Left kidney (tissue), 8 donors: ENCODE measurements at places on chromosomes 3 and 15. TPM values are rescaled to one million over a fixed set of nuclear protein-coding genes. Genes with fewer than 3 reads are reported as not detected.

DNA sequence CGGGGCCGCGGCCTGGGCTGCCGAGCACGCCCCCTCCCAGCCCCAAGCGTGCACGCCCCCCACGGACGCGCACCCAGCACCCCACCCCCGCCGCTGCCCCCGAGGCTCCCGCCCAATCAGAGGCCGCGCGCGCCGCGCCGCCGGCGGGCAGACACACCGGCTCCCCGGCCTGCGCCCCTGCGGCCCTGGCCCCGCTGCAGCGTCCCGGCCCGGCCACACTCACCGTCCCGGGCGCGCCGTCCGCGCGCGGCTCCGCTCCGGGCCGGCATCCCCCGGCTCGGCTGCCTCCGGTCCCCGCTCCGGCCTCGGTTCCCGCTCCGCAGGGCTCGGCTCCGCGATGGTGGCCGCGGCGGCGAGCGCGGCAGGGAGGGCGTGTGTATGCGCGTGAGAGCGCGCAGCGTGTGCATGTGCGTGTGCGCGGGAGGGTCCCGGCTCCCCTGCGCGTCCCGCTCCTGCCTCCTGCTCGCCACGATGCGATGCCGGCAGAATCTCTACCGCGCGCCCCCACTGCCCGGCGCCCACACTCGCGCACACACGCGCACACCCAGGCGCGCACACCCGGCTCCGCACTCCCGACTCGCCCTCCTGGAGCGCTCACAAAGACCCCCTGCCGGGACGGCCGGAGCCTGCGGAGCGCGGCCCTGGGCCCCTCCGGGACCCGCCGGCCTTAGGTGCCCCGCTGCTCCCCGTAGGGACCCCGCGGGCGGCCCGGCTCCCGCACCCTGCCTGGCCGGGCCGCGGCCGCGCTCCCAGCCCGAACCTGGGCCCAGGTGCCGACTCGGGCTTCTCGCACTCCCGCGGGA lies 186.5 kb upstream of the LINGO1 start:
- DNase-seq = no peak

DNA sequence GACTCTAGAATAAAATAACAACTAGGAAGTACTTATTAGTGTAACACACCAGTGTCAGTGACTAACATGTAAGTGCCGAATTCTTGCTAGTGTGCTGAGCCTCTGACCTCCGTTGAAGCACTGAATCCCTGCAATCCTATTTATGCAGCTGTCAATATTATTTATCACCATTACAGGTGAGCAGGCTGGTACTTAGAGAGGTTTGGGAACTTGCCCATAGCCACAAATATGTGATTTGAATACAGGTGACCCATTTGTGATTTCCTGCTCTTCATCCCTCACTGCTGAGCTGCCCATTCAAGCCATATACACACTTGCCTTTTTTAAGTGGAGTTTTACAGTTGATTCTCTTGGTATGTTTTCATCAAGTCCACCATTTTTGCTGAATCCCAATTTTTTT lies 12.2 kb downstream of the EIF4E3 start:
- DNase-seq = no peak

DNA sequence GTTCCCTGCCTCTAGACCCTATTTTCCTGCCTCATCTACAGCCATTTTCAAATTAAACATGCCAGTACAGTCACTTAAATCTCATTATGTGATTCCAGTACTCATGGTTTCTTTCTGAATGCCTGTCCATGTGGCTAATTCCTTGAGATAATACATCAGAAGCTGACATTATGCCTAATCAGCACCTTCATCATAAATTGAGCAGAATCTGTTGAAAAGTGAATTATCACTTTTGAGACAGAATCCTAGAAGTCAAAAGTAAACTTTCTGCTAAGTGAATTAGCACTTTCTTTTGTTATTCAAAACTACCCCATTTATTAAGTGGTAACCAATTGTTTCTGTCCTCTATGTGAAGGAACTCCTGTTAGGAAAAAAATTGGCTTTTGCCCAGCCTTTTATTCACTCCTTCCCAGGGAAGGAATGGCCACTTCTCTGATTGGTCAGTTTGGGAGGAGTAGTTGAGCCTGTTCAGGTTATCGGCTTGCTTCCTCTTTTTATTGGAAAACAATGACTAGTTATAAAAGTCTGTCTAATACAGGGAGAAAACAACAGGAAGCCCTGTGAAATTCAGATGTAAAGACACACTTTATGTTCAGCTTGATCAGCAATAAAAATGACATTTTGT lies 40.5 kb downstream of the OSTN start:
- DNase-seq = no peak

- DNase-seq = no peak
These were observed 23.1 kb upstream of the TXNRD3 start for GRCh38 chr3:126677862-126678503.

- no peak for DNase-seq
These were observed 91.5 kb upstream of the ADAMTS17 start for GRCh38 chr15:100433304-100433703.

DNA sequence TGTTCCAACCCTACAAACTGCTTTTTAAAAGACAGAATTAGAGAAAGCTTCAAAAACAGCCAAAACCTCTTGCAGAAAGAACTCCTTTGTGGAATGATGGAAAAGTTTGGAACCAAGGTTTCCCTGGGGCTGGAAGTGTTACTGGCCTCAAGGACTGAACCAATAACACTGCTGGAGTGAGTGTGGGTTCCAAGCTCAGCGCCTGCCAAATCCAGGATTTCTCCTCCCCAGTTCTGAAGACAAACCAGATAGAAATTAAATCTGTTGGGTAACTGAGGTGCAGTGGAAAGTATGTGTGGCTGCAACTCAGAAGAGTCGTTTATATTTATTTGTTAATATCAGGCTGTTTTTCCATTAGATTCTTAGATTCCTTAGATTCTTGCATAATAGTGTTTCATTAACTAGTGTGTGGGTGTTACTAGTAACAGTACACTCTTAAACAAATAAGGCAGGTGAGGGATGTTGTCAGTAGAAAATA lies 66.5 kb upstream of the FNDC3B start:
- DNase-seq = no peak

- DNase-seq = no peak
These were observed 86.0 kb upstream of the VGLL3 start for GRCh38 chr3:87076946-87077345.

DNA sequence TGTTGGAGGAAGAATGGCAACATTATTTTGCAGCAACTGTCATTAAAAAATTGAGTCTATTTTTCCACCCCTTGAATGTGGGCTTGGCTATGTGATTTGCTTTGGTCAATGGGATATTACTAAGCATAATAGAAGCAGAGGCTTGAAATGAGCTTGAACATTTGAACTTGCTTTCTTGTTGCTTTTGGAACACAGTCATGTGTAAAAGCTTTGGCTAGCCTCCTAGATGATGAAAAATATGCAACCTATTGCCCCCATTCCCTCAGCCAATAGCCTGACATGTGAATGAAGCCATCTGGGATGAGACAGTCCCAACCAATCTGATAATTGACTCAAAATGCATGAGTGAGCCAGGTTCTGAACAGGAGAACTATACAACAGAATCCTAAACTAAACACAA lies 78.4 kb downstream of the PLSCR2 start:
- peak; percentile 72 for DNase-seq

DNA sequence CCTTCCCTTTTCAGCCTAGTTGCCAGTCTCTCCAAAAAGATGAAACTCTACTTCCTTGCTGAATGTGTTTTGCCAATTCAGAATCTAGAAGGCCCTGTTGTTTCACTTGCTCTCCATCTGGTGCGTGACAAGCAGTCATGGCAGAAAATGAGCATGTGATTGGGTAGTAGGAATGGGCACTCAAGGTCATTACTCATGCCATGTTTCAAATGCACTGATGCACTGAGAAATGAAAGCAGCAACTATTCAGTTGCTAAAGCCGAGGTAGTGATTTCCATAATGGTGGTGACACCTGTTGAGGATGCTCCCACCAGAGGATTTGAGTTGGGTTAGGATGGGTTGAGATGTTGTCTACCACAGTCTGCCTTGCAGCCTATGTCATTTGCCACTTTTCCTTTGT lies 12.7 kb downstream of the ZBTB38 start:
- DNase-seq = no peak

- DNase-seq = no peak
These were observed 11.5 kb downstream of the NUDT16 start for GRCh38 chr3:131393051-131393450.

- DNase-seq = no peak
These were observed 229.0 kb upstream of the C2CD4B start for GRCh38 chr15:62394079-62394478.

GRCh38 chr15:27028858-27029477 lies 58.0 kb downstream of the GABRG3 start:
- no peak for DNase-seq

Gene WDR49
- 2.0 TPM for polyA plus RNA-seq

Gene CA12
- 151 TPM for polyA plus RNA-seq
